Stimulated activated CD4-positive, alpha-beta T cell treated with anti-CD3 and anti-CD28 coated beads, TNF-alpha, amount 100 ng/mL, for 1 hour (primary cell): ENCODE measurements at places on chromosomes 2 and 18.

- no peak for DNase-seq
Observed at GRCh38 chr2:156436497-156437085, 412 bp downstream of the GPD2 start.

DNA sequence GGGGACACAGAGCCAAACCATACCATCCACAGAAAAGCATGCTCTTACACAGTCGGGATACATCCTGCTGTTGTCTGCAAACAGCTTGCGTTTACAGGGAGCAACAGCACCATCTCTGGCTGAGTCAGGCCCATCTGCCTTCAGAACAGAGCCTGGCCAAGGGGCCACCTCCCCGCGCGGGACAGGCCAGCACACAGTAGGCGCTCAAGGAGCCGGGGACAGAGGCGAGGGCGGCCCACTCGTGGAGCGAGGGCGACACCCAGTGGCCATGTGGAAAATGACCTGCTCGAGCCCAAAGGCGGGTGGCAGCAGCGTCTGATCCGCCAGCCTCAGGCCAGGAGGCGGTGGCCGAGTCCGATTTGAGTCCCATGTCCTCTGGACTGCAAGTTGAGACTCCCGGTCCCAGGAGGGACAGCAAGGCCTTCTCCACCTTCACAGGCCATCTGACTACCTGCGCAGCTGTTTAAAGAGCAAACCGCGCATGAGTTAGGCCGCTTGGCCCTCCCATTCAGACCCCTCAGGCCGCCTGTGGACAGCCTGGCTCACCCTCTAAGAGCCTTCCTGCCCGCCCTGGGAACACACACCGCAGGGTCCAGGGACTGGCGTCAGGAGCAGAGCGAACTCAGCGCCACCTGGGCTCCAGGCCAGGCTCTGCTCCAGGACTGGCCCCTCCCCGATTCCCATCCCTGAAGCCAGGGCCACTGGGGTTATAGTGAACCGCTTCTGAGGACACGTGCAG, 38.3 kb downstream of the TTC32 start:
- DNase-seq, result no peak

DNA sequence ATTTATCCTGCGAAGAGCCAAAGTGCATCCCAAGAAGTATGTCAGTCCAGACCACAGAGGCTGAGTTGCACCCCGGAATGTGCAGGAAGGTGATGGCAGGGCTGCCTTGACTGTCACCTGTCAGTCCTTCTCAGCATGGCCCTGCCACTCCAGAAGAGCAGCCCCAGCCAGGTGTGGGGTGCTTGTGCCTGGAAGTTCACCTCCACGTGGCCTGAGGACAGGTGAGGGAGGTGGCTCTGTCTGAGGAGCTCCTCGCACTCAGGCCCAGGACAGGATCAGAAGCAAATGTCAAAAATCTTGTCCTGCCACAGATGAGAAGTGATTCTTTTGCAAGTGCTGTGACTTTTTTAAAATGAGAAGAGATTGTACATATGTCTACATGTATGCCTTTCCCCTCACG, 31.4 kb upstream of the B3GNT7 start:
- no peak for DNase-seq

DNA sequence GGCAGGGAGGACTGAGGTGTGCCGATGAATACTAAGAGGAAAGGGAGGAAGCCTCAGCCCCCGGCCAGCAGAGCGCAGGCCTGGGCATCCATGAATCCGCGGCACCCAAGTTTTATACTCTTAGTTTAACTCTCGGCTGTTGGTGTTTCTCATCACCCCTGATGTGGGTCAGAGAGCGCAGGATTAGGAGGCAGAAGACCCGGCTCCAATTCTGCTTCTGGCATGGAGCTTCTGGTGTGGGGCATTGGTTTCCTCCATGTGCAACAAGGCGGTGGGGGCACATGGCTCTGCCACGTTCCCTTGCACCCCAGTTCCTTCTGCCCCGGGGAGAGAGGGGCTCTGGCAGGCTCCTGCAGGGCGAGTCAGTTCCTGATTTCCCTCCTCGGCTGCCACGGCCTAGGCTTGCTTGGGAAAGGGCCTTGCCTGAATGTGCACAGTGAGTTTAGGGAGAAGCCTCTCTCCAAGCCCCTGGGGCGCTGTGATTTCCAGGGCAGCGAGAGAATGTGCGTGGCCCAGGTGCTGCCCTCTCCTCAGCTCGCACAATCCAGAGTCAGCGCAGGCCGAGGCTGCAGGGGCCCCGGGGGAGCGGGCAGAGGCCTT, 36.2 kb upstream of the DNMT3A start:
- no peak for DNase-seq

GRCh38 chr2:218472988-218473387, 54.1 kb downstream of the VIL1 start:
- DNase-seq, result no peak

GRCh38 chr2:134682726-134683125, 36.1 kb downstream of the TMEM163 start:
- no peak for DNase-seq

DNA sequence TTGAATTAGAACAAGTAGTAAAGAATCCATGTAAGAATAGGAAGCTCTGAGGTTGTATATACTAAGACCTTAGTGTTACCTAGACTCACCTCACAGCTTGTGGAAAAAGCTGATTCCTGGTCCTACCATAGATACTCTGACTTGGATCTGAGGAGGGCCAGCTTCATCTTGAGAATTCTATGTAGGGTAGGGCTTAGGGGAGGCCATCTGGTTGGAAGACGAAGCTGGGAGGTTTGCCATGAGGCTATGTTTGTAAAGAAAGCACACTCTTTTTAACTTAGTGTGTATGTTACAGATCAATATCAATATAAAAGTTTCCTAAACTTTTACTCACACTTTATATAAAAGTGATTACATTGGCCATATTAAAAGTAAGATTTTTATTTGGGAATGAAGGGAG, 77.1 kb upstream of the GALNT5 start:
- no peak for DNase-seq

DNA sequence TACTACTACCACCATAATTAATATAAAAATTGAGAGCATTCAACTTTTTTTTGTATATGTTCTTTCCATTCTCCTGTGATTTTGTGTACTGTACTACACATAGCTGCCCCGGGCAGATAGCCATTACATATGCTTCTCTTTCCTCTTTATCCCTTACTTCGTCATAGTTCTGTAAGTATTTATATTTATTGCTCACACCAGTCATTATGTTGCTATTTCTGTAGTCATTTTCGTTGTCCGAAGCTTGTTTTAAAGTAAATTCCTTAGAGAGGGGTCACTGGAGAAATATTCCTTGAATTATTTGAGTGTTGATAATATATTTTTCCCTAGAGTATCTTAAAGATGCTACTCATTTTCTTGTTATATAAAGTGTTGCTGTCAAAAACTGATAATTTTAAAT, 144.0 kb downstream of the CLIP4 start:
- DNase-seq, result no peak

GRCh38 chr18:76963936-76964335, 141.6 kb downstream of the ZNF236 start:
- no peak for DNase-seq

DNA sequence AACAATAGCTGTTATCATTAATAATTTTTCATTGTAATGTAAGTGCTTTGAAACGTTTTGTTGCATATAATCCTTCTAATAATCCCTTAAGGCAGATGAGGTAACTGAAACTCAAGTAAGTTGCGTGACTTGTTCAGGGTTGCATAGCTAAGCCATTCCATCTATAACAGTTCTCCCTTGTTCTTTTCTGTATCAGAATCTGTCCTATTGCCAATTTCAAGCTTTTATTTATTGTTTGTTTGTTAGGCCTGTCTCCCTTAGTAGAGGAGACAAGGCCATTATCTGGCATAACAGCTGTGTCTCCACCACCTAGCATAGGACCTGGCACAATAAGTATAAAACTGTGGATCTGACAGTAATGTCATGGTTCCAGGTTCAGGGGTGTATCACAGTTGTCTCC, 19.4 kb downstream of the BABAM2 start:
- DNase-seq, result no peak

DNA sequence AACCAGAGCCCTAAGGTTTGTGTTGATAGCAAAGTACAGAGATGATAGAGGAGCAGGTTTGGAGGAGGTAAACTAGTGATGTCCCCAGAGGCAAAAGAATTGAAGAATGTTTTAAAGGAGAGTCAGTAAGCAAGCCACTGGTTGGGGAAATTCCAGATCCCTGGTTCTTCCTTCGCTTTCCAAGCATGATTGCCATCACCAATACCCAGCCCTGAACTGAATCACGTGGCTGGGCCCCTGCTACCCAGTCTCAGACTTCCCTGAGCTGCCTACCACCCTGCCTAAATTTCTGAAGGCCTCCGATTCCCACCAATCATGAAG, 310.8 kb upstream of the STON1 start:
- DNase-seq, result no peak

DNA sequence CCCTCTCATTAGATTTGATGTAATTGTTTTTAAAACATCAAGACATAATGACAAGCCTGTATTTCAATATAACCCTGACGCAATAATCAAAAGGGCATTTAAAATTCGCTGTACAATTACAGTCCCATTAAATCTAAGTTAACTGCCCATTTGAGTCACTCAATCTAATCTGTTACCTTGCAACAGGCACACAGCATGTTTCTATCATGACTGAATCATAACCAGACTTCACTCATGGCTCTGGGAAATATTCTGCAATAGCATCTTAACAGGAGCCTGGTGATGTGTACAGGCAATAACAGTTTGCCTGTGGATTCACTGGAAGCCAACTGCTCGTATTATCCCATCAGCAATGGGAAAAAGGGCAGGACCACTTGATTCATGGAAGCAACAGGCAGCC, 142.3 kb upstream of the NCKAP5 start:
- DNase-seq, result no peak

DNA sequence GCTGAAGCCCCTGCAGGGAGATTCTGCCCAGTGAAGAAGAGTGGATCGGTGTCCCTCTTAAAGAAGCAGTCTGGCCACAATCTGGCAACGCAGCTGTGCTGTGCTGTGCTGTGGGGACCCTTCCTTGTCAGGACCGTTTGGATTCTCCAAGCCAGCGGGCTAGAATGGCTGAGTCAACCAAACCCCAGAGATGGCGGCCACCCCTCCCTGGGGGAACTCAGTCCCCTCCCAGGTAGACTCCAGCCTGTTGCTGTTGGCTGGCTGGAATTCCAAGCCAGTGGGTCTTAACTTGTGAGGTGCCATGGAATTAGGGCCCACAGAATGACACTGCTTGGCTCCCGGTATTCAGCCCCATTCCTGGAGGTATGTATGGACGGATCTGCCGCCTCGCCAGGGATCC, 62.3 kb downstream of the MMADHC start:
- DNase-seq, result no peak

DNA sequence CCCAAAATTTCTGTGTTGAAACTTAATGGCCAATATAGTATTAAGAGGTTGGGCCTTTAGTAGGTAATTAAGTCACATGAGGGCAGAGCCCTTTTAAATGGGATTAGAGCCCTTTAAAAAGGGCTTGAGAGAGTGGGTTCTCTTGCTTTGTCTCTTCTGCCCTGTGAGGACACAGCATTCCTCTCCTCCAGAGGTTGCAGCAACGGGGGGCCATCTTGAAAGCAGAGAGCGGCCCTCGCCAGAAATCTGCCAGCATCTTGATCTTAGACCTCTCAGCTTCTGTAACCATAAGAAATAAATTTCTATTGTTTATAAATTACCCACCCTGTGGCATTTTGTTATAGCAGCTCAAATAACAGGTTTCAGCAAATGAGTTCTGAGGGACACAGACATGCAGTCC, 305.0 kb upstream of the LRP1B start:
- DNase-seq, result no peak

DNA sequence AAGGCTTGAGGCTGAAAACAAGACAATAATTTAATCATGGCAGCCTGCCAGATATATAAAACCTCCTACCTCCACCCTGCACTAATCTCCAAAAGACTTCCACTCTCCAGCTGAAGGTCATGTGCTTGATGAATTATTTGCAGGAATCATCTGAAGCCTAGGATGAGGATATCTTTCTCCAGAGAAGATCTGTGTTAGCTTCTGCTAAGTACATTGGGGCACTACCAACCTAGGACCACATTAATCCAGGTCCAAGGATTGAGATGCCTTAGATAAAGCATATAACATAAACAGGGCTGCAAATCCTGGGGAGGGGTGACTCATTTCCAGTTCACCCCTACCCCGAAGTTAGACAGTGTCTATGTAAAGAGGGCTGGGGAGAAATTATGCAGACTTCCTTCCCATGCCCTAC, 80.5 kb upstream of the FRZB start:
- no peak for DNase-seq

- no peak for DNase-seq
Observed at GRCh38 chr2:190184460-190184859, 121.9 kb upstream of the MSTN start.

- DNase-seq, result no peak
Observed at GRCh38 chr18:60040971-60041370, 141.2 kb downstream of the PMAIP1 start.

DNA sequence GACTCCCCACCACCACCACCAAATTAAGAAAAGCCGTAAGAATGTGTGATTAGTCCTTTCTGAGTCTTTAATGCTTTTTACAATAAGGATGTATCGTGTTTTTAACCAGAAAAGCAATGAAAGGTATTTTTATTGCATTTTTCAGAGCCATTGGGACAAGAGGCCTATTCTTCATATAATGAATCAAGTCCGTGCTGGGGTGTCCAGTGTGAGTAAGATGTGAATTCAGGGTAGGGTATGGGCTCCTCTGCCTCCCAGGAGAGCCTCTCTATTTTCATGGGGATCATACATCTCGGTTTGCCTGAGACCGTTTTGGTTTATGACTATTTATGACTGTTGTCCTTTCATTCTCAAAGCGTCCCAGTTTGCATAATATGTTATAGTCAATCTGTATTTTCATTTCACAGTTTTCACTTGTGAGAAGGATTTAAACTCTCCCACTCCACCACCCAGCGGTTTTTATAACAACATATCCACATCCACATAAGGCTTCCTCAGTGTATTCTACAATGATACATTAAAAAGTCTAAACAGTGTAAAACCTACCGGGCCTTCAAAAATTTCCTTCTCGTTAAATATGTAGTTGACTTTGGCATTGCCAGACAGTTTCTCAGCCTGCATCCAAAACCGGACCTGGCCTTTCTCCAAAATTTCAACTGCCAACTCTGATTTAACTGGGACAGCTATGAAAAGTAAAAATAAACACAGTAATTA, 80.8 kb upstream of the LPIN2 start:
- DNase-seq, result no peak

DNA sequence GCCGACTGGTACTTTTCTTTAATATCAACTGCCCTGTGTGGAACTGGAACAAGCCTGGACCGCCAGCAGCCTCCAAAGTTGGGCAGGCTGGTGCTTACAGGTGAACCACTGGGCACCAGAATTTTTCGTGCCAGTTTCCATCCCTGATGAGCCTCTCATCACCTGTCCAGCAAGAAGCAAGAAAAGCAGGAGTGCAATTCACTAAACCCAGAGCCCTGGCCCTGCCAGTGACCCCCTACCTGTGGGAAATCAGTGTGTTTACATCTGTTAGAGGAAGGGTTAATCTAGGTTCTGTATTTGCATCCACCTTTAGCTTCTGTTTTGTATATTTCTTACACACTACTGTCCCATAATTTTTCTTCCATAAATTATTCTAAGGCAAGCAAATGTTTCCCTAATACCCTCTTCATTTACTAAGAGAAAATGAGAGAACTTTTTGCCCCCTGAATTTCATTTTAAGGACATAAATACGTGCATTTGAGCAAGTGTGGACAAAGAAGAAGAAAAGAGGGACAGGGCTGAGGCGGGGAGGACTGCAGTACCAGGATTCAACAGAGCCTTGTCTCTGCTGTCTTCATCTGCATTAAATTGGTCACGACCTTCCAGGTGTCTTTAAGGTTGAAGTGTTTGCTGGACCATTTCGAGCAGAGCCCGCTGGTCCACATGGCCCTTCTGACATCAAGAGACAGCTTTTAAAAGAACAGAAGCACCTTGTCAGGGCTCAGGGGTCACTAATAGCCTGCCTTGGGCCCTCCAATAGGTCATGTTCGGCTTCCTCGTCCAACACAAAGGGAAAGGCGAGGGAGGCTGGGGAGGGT, 763.1 kb downstream of the BCL11A start:
- DNase-seq, result no peak
